Progenitor cell of endocrine pancreas (in vitro differentiated cells): ENCODE measurements at places on chromosomes 5 and 9. TPM values are rescaled to one million over a fixed set of nuclear protein-coding genes. Genes with fewer than 3 reads are reported as not detected.

Gene RICTOR
- total RNA-seq = 37.1 and 42.2 TPM in 2 replicates

Gene FAT2
- total RNA-seq = 0.05 and 0.07 TPM in 2 replicates

Gene PCDHA1
- not detected in 2 replicates for total RNA-seq

Gene IDNK
- total RNA-seq = 3.8 and 4.5 TPM in 2 replicates

Gene C9orf43
- total RNA-seq = 0.51 and 1.6 TPM in 2 replicates

Gene HTR4
- not detected in 2 replicates for total RNA-seq

DNA sequence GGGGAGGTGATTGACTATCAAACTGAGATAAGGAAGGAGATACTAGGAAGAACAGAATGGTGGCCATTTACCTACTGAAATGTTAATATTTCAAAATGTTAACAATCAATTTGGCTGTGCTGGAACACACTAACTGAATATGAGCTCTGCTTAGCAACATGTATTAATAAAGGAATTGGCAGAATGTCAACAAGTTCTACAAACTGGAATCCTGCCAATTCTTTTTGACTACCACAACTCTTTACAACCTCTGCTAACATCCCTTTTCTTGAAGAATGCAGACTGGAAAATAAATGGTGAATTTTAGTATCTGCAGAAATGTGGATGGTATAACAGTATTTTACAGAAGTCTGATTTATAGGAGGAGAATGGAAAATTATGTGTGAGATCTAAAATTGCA, 446.4 kb downstream of the ISL1 start:
- no peak for DNase-seq

GRCh38 chr5:886036-886435, 6.6 kb downstream of the BRD9 start:
- DNase-seq = no peak

- peak; percentile 62 for DNase-seq
Observed at GRCh38 chr9:4762108-4762885, 21.3 kb upstream of the AK3 start.

- no peak for DNase-seq
Observed at GRCh38 chr9:112180387-112180881, 5.3 kb upstream of the SUSD1 start.

GRCh38 chr5:95424526-95424925, 33.4 kb downstream of the FAM81B start:
- no peak for DNase-seq

- DNase-seq = no peak
Observed at GRCh38 chr5:144448457-144448856, 277.8 kb downstream of the KCTD16 start.

- no peak for DNase-seq
Observed at GRCh38 chr9:104915049-104915448, 12.9 kb downstream of the ABCA1 start.

DNA sequence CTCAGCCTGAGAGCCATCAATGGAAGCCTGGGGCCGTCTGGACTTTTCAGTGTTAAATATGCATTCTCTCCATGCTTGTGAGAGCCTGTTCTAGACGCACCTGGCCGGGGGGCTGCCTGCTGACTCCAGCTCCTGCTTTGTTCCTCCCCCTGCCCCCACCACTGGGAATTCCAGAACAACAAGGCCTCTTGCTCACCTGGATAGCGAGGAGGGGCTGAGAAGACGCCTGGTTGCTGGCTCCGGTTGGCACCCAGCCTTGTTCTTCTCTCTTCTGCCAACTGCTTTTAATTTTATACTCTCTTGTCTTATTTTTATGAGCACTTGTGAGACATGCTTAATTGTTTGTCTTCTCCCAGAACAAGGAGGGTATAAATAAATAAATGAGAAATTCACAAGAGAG, 15.0 kb upstream of the RAPGEF1 start:
- DNase-seq = no peak

GRCh38 chr5:160434022-160434531, 12.4 kb downstream of the PTTG1 start:
- peak; percentile 40 for DNase-seq

GRCh38 chr5:168298949-168299348, 7.5 kb downstream of the WWC1 start:
- DNase-seq = no peak

- no peak for DNase-seq
Observed at GRCh38 chr9:113454914-113455761, 8.4 kb upstream of the RGS3 start.

- no peak for DNase-seq
Observed at GRCh38 chr5:159319363-159319762, 10.9 kb downstream of the IL12B start.

DNA sequence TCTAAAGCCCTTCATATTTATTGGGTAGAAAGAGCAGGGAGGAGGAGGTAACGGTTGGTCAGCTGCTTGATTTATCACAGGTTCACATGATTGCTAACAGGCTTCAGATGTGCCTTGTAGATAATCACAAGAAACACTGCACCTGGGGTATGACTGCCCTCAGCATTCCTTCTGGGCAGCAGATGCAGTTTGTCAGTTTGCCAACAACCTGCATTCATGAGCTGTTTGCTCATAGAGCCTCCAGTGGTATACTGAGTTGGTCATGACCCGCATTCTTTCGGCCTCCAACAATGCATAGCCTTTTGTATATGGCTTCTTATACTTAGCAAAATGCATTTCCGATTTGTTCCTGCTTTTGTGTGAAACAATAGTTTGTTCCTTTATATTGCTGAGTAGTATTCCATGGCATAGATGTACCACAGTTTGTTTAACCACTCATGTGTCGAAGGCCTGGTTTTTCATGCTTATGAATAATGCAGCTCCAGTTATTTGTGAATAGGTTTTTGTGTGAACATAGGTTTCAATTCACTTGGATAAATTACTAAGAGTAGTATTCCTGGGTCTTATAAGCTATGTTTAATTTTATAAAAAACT, 83.6 kb downstream of the ARHGEF28 start:
- DNase-seq = no peak

DNA sequence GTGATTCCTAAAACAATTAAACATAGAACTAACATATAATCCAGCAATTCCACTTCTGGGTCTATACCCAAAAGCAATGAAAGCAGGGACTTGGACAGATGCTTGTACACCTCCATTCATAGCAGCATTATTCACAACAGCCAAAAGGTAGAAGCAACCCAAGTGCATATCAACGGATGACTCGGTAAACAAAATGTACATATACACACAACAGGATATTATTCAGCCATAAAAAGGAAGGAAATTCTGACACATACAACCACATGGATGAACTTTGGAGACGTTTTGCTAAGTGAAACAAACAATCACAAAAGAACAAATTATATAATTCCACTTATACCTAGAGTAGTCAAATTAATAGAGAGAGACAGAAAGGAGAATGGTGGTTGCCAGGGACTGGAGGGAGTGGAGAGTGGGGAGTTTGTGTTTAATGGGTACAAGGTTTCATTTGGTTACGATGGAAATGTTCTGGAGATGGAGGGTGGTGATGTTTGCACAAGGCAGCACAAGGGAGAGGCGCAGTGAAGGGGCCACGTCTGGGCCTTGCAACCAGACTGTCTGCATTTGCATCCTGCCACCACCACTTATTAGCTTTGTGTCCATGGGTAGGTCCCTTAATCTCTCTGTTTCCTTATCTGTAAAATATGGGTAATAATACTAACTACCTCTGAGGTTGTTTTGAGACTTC, 36.3 kb upstream of the RLN1 start:
- DNase-seq = no peak

DNA sequence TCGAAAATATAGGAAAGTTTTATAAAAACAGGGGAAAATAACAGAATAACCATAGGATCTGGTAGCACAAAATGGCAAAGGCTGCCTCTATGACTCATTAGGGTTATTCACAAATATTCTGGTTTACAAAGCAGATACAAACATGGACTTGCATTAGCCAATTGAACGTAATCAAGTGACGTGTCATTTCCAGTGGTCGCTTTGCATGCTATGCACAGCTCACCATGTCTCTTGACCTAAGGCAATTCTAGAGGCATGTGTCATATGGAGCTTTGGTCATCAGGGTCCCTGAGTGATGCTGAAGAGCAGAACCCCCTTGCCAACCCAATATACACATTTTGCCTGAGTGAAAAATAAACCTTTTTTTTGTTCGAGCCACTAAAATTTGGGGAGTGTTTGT, 158.8 kb downstream of the TMEM161B start:
- no peak for DNase-seq

- peak; percentile 75 for DNase-seq
Observed at GRCh38 chr9:35756275-35757225, 2.5 kb upstream of the MSMP start.

DNA sequence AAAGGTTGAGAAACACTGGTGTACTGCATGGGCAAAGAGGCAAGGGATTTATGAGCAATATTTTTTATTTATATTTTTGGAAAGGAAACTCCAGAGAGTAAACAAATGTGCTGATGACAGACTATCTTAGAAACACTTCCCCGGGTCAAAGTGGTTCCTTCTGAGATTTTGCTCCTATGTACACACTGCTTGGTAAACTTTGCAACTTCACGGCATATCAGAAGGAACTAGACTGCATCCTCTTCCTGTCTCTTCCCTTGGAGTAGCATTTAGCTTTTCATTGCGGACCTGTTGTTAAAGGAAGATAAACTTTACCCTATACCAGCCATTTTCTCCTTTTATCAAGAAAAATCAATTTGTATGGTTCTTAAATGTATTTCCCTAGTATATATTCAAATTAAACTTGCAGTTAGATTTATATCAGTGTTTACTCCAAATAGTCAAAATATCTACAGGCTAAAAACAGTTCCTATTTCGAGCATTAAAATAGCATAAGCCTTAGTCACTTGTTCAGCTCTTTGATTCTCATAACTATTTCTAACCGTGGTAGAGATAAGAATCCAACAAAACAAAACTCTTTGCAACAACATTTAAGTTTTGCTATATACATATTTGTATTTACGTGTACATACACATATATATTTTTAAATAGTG, 48.0 kb upstream of the LRRC19 start:
- no peak for DNase-seq

GRCh38 chr9:99221266-99221620, 499 bp downstream of the ALG2 start:
- no peak for DNase-seq

DNA sequence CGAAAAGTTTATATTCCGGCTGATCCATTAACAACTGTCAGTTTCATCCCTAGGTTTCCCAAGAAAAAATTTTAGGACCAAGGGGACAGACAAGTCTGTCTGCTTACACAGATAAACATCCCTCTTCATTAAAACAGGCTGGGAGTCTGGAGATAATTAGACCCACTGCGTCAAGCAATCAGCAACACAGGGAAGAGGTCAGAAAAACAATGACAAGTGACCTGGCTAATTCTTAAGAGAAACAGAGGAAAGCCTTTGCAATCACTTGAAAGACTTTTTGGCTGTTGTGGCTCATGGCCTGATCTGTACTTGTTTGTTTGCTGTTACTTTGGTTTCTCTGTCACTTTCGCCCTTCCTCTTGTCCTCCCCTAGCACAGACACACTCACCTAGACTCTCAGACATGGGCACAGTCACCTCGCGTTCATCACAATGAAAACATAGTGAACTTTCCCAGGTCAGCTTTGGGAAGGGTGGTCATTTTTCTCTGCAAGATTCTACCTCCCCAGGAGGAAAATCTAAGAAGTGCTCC, 2.9 kb upstream of the CCDC192 start:
- no peak for DNase-seq

DNA sequence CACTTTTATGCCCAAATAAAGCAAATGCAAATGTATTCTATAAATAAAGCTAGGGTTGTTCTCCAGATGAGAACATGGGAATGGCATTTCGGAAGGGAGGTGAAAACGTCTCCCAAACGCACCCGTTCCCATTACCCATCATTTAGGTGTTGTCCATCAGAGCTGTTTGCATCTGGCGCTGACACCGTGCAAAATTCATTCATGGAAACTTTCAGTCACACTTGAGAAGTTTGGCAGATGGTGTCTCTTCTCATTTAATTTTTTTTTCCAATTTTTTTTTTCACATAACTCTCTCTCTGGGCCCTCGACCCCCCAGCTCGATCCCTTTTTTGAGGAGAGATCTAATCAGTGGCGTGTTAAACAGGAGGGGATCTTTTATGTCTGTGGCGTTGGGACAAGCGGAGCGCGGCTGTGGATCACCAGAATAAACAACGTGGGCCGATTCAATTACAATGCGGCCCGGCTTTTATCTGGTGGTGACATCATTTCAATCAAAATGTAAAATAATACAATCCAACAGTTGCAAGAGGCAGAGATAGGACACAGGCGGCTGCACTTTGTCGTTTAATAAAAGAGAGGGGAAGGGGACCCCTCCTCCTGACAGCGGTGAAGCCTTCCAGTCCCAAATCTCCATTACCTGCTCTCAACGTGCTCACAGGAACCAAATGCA, 246.1 kb upstream of the IRX4 start:
- DNase-seq = no peak

- no peak for DNase-seq
Observed at GRCh38 chr9:98917746-98918487, 25.8 kb upstream of the COL15A1 start.

- no peak for DNase-seq
Observed at GRCh38 chr9:99038484-99038820, 66.5 kb upstream of the TGFBR1 start.

- DNase-seq = no peak
Observed at GRCh38 chr5:66558560-66558959, 37.6 kb upstream of the MAST4 start.

DNA sequence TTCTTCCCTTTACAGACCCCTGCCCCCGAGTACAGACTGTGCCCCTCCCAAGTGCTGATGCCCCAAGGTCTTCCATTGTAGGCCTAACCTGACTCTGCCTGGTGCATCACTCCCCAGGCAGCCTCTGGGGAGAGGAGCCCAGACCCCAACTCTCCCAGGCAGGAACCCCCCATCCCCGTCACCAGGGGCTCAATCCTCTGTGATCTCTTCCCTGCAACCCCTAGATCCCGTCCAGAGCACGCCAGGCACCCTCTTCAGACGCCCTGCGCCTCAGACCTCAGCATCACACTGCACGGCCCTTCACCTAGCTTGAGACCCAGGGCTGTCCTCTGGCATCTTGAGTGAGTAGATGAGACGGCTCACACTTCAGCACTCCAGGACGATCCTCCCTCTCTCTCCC, 6.4 kb upstream of the EGR1 start:
- DNase-seq = no peak

DNA sequence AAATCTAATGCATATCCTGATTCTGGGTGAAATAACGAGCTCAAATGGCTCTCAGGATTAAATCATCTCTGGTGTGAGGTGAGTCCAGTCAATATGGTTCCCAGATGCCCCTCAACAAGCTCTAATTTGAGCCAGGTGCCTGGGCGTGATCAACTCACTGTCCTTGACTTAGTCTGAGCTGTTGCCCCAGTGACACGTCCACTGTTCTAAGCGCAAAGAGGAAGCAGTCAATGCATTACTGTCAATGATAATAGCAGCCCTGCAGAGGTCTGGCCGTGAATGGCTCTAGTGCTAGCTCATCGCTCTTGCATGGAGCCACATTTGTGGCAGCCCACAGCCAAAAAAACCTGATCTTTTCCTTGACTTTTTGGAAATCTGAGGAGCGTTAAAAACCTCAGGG, 128.6 kb upstream of the EFNA5 start:
- DNase-seq = no peak

DNA sequence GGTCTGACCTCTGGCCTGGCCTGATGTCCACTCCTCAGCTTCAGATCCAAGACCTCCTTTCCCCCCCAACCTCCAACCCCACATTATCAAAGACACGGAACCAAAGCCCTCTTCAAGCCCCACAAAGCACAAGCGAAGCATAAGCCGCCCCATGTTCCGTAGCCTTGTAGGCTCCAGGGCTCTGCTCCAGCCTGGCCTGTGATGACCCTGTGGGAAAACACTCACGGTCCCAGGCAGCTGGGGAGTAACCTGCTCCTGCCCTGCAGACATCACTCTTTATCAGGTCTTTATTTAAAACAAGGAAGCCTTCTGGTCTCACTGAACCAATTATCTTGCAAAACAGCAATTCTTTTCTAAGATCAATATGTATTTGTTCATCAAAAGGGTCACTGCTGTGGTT, 15.4 kb upstream of the WNK2 start:
- no peak for DNase-seq
